B cell (primary cell): ENCODE measurements at places on chromosomes 5 and 9. TPM values are rescaled to one million over a fixed set of nuclear protein-coding genes. Genes with fewer than 3 reads are reported as not detected.

The IFNA2 gene
- total RNA-seq, result not detected in 2 replicates

The ALDH1A1 gene
- not detected in 2 replicates for total RNA-seq

The SYNPO gene
- 16.3 and 16.8 TPM in 2 replicates for total RNA-seq

The TAF11L5 gene
- not detected in 2 replicates for total RNA-seq

The ANKS6 gene
- total RNA-seq, result 15.1 and 16.1 TPM in 2 replicates

The HTR4 gene
- total RNA-seq, result not detected in 2 replicates

The CDX1 gene
- total RNA-seq, result not detected in 2 replicates

The FIBCD1 gene
- total RNA-seq, result not detected in 2 replicates

The ACOT12 gene
- not detected in 2 replicates for total RNA-seq

DNA sequence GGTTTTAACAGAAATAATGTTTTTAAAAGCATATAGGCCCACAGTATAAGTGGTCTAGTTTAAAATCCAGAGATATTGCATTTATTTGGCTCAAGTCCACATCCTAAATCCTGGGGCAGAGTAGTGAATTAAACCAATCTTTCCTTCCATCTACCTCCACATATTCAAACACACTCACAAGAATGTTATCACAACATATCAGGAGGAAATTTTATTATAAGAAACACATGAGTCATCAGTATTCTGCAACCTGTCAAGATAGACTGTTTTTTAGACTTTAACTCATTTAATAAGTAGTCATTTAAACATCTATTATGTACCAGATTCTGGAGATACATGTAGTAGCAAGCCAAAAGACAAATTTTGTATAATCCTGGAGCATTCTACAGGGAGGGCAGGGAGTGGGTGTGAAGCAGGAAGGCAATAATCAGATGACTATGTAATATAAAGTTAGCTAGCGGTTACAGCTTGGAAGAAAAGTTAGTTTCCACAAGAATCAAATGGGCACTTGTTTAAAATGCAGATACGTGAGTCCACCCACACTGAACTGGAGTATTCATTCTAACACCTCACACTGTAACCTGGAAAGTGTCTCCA is 187.3 kb upstream of the PIK3R1 start:
- H3K4me3 ChIP-seq, result no peak overlapping the region
- H3K27ac ChIP-seq, result no peak overlapping the region
- no peak for DNase-seq
- no peaks in the 10 kb centered on the region for H3K4me1 ChIP-seq
- no peaks in the 10 kb centered on the region for H3K36me3 ChIP-seq

DNA sequence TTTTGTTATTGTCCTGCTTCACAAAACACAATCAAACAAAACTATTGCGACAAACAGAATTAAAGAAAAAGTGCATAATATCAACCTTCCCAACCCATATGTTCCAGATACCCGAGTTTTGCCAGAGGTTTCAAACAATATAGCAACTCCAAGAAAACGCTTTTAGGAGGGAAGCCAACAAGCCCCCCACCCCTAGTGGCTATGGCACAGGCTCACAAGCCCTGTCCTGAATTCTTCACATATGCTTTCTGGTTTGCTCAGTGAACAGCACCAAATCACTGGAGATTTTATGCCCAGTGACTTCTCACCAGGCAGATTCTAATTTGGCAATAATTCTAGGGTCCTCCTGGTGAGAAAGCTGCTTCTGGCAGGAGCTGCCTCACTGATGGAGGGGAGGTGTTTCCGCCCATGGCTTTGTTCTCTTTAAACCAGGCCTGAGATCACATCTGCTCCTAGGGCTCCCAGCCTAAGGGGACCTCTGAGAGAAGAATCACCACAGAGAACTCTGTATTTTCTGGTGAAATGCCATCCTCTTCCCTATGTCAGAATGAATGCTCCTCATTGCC is 1982.4 kb downstream of the EFNA5 start:
- H3K4me1 ChIP-seq, result no peaks in the 10 kb centered on the region
- no peaks in the 10 kb centered on the region for H3K27me3 ChIP-seq
- no peaks in the 10 kb centered on the region for H3K36me3 ChIP-seq
- no peak overlapping the region for H3K27ac ChIP-seq
- no peak overlapping the region for H3K4me3 ChIP-seq

DNA sequence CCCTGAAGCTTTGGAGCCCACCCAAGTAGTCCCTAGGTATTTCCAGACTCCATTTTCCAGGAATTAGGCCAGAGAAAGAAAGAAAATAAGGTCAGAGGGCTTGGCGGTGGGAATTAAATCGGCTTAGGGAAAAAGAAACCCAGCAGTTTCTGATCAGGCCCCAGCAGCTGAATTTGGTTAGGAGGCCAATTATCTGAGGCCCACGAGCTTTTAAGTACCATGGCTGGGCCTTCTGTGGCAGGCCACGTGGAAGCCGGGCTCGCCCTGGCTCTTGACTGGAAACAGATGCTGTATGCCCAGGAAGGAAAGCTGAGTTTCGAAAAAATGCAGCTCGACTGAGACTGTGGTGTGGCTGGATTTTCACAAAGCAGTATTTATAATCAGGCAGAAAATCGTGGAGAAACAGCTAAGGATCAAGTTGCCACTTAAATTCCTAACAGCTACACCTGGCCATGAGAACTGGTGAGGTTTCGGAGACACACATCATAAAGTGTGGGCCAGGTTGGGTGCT is 75.1 kb upstream of the PANK3 start:
- H3K27ac ChIP-seq, result no peak overlapping the region
- DNase-seq, result no peak
- H3K4me1 ChIP-seq, result no peaks in the 10 kb centered on the region
- no peak overlapping the region for H3K4me3 ChIP-seq
- H3K36me3 ChIP-seq, result no peaks in the 10 kb centered on the region

GRCh38 chr5:50684721-50685120 is 18.3 kb downstream of the PARP8 start:
- peaks cover 9% of the 10 kb centered on the region for H3K4me1 ChIP-seq
- H3K27me3 ChIP-seq, result no peaks in the 10 kb centered on the region
- H3K4me3 ChIP-seq, result no peak overlapping the region

GRCh38 chr5:38226091-38226490 is 32.3 kb upstream of the EGFLAM start:
- H3K4me3 ChIP-seq, result no peak overlapping the region
- H3K36me3 ChIP-seq, result no peaks in the 10 kb centered on the region
- no peak for DNase-seq
- no peak overlapping the region for H3K27ac ChIP-seq
- no peaks in the 10 kb centered on the region for H3K4me1 ChIP-seq

DNA sequence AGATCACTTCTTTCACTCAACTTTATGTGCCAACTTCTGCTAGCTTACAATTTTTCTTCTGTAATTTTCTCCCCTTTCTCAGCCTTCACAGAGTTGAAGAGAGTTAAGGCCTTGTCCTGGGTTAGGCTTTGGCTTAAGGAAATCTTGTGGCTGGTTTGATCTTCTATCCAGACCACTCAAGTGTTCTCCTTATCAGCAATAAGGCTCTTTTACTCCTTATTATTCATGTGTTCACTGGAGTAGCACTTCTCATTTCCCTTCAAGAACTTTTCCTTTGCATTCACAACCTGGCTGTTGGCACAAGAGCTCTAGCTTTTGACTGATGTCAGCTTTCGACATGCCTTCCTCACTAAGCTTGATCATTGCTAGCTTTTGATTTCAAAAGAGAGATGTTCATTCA is 86.9 kb upstream of the ALDH1B1 start:
- peaks cover 3% of the 10 kb centered on the region for H3K27me3 ChIP-seq
- H3K27ac ChIP-seq, result no peak overlapping the region
- no peak for DNase-seq
- H3K4me1 ChIP-seq, result no peaks in the 10 kb centered on the region
- no peaks in the 10 kb centered on the region for H3K36me3 ChIP-seq
- no peak overlapping the region for H3K4me3 ChIP-seq

DNA sequence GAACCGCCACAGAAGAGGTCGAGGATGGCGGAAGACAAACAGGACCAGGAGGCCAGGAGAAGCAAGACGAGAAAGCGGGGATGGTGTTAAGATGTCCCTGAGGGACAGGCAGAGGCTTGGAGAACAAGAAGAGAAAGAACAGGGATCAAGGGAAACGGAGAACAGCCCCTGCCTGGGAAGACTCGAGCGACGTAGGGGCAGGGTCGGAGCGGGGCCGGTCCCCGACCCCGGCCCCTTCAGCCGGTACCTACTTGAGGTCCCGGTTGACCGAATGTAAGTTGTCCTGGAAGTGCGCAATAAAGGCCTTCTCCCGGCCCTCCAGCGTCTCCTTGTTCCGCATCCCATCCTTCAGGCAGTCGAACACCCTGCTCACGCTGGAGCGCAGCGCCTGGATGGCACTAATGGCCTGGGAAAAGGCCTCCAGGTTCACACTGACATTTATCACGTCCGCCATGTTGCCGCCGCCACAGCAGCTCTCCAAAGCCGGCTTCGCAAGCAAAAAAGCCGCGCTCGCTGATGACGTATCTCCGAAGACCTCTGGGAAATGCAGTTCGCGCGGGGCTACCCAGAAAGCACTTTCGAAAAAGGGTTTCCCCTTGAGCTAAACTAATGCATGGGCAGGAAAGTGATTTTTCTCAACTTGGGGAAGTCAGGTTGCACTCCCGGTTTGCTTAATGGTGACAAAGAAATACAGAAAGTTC is at the start of gene MED27:
TSS of gene MED27 (minus strand) at position 477 of the 701 bp plus-strand sequence. CDS start at position 454, 23 bp downstream.
- no peaks in the 10 kb centered on the region for H3K36me3 ChIP-seq
- H3K27ac ChIP-seq, result peak within 1 kb of the TSS; percentile 13
- H3K4me1 ChIP-seq, result peaks cover 17% of the 10 kb centered on the region
- DNase-seq, result peak; percentile 95
- no peaks in the 10 kb centered on the region for H3K27me3 ChIP-seq

DNA sequence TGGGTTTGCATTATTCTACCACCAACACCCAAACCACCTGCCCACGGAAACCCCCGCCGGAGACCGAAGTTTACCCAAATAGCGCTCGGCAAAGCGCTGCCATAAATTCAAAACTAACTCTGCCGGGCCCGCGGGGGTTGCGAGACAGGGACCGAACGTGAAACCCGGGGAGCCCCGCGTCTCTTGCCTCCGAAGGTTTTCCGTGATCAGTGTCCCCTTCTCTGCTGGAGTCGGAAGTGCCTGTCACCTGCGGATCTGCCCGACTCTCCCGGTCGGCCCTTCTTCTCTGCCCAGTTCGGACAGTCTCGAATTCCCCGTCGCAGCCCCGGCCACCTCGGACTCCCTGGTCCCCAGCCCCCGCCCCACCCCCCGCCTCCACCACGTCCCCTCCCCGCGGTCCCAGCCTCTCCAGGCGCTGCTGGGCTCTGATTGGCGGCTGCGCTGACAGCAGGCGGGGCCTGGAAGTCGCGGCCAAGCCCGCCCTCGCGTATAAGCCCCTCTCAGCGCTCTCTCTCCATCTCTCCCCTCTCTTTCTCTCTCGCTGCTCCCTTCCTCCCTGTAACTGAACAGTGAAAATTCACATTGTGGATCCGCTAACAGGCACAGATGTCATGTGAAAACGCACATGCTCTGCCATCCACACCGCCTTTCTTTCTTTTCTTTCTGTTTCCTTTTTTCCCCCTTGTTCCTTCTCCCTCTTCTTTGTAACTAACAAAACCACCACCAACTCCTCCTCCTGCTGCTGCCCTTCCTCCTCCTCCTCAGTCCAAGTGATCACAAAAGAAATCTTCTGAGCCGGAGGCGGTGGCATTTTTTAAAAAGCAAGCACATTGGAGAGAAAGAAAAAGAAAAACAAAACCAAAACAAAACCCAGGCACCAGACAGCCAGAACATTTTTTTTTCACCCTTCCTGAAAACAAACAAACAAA is at the start of gene RORB:
TSS of gene RORB (plus strand) at position 517 of the 929 bp plus-strand sequence. CDS start 642 bp downstream, outside the sequence.
- DNase-seq, result peak; percentile 44
- peaks cover 32% of the 10 kb centered on the region for H3K4me1 ChIP-seq

- H3K4me3 ChIP-seq, result no peak overlapping the region
- no peaks in the 10 kb centered on the region for H3K27me3 ChIP-seq
- H3K4me1 ChIP-seq, result no peaks in the 10 kb centered on the region
- H3K27ac ChIP-seq, result no peak overlapping the region
- no peaks in the 10 kb centered on the region for H3K36me3 ChIP-seq
- no peak for DNase-seq
Measured at GRCh38 chr5:79699763-79700400, 10.2 kb downstream of the CMYA5 start.

GRCh38 chr9:37788332-37788731 is 3.5 kb upstream of the EXOSC3 start:
- no peaks in the 10 kb centered on the region for H3K27me3 ChIP-seq
- DNase-seq, result no peak
- peaks cover 4% of the 10 kb centered on the region for H3K36me3 ChIP-seq
- no peak overlapping the region for H3K4me3 ChIP-seq

DNA sequence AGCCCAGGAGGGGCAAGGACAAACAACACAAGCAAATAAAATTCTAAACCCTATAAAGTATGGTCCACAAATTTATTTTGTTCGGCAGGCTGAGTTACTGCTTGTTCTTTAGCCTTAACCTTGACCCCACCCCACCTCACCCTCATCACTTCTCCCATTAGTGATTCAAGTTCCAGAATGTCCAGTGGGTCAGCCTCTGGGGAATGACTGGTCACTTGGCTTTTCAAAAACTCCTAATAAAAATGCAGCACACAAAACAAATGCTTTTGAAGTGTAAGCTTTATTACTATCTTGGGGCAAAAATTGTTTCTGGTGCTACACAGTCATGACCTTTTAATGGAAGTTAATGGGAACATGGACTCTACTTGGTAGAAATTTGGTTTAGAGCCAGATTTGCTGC is 142.1 kb downstream of the MPDZ start:
- H3K36me3 ChIP-seq, result no peaks in the 10 kb centered on the region
- H3K4me1 ChIP-seq, result no peaks in the 10 kb centered on the region
- H3K4me3 ChIP-seq, result no peak overlapping the region

DNA sequence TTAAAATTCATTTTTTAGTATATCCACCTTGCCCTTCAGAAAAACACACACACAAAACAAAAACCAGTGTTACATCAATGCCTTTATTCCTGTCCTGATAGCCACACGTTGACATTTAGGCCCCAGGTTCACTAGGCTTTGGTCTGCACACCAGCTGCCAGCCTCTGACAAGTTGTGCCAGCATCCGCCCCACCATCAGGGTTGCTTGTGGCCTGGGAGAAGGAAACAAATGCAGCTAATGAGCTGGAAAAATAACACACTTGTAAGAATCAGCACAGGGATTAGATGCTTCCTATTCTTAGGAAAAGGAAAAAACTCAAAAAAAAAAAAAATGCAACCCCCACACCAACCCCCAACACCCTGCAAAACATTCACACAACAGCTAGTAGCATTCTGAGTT is 404.0 kb upstream of the GRIA1 start:
- H3K27me3 ChIP-seq, result no peaks in the 10 kb centered on the region
- DNase-seq, result no peak
- no peaks in the 10 kb centered on the region for H3K36me3 ChIP-seq
- no peak overlapping the region for H3K4me3 ChIP-seq
